SHP77 treated with DMSO at 0.1 percent for 48 hours (cell line): ENCODE measurements at places on chromosomes 16 and 17.

GRCh38 chr17:68152161-68152571, 95.7 kb upstream of the AMZ2 start:
- DNase-seq: no peak

DNA sequence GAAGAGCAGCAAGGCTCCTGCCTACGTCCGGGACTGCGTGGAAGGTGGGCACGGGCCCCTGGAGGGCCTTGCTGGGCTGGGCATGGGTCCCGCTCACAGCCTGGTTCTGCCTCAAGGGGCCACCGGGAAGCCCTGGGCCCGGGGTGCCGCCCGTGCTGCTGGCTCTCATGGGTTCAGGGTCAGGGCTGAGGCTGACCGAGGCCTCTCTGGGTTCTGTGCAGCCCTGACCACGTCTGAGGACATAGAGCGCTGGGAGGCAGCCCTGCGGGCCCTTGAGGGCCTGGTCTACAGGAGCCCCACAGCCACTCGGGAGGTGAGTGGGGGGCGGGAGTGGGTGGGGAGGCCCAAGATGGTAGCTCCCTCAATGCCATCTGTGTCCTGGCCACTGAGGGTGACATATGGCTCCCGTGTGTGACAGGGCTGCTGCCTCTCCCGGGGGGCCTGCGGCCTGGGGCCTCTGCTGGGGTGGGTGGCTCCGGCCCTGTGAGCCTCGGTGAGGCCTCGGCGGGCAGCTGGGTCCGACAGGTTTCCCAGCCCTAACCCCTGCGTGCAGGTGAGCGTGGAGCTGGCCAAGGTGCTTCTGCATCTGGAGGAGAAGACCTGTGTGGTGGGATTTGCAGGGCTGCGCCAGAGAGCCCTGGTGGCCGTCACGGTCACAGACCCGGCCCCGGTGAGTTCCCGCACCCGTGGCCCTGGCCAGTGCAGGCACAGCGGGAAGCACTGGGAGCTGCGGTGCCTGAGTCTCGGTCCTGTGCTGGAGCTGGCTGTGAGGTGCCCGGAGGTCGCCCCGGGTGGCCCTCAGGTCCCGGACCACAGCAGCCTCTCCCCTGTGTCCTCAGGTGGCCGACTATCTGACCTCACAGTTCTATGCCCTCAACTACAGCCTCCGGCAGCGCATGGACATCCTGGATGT, 9.2 kb downstream of the TELO2 start:
- DNase-seq: no peak

DNA sequence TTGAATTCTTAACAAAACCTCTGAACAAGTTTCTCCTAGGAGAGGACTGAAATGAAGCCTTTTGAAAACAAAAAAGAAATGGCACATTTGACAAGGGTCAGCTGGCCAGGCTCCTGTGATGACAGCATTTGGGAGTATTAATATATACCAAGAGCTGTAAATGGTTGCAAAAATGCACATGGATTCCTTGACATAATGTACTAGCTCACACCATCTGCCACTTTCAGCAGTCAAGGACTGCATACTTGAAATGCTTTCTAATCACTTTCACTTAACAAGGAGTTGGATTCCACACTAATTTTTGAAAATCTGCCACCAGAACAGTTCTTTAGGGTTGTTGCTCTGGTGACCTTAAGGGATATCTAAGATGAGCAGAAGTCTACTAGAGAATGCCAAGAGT, 236.7 kb upstream of the TOX3 start:
- DNase-seq: no peak

- peak; percentile 66 for DNase-seq
Observed at GRCh38 chr17:50931144-50931908, 65.2 kb upstream of the TOB1 start.

GRCh38 chr17:34613064-34614019, 34.0 kb downstream of the TMEM132E start:
- no peak for DNase-seq

- no peak for DNase-seq
Observed at GRCh38 chr17:75626496-75627038, 6.7 kb upstream of the SMIM5 start.

GRCh38 chr17:16048811-16049449, 49.3 kb downstream of the TTC19 start:
- no peak for DNase-seq

DNA sequence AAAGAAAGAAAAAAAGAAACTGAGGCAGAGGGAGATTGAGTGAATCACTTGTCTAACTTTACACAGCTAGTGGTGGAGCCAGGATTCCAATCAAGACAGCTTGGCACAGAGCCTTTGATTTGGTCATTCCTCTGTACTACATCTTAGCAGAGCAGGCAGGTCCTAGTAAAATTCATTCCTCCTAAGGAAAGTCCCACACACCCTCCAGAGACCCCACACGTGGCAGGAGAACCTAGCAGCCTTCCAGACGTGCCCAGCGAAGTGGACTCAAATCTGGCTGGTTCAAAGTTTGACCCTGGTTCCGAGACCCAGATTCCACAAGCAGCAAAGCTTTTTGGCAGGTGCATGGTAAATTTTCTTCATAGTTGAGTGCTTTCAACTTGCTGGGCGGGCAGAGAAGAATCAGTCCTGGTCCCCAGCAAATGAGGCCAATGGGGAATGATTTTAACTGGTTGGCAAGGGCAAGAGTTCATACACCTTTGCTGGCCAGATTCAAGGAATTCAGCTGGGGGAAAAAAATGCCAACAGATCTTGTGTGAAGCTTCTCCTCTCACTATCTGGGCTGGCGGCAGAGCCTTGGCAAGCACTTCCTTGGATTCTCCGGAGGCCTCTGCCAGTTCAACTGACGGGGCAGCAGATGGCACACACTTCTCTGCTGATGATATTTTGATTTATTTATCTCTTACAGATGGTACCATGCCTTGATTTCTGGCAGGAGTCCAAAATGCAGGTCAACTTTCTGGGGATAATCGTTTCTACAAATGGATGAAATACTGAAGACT, 82.4 kb downstream of the GSG1L start:
- no peak for DNase-seq

- no peak for DNase-seq
Observed at GRCh38 chr17:13209081-13209480, 191.3 kb upstream of the ELAC2 start.

DNA sequence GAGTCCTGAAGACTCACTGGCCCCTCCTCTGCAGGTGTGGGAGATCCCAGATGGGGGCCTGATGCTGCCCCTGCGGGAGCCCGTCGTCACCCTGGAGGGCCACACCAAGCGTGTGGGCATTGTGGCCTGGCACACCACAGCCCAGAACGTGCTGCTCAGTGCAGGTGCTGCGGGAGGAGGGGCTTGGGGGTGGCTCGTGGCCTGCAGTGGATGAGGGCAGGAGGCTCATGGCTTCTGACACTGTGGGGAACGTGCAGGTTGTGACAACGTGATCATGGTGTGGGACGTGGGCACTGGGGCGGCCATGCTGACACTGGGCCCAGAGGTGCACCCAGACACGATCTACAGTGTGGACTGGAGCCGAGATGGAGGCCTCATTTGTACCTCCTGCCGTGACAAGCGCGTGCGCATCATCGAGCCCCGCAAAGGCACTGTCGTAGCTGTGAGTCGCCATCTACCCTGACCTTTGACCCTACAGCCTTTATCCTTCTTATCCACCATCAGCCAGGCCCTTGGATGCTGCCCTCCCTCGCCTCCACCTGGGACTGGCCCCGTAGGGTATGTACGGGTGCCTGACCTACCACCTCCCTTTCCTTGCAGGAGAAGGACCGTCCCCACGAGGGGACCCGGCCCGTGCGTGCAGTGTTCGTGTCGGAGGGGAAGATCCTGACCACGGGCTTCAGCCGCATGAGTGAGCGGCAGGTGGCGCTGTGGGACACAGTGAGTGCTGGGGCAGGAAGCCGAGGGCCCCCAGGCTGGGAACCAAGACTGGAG, 3.6 kb downstream of the CORO1A start:
- DNase-seq: no peak

DNA sequence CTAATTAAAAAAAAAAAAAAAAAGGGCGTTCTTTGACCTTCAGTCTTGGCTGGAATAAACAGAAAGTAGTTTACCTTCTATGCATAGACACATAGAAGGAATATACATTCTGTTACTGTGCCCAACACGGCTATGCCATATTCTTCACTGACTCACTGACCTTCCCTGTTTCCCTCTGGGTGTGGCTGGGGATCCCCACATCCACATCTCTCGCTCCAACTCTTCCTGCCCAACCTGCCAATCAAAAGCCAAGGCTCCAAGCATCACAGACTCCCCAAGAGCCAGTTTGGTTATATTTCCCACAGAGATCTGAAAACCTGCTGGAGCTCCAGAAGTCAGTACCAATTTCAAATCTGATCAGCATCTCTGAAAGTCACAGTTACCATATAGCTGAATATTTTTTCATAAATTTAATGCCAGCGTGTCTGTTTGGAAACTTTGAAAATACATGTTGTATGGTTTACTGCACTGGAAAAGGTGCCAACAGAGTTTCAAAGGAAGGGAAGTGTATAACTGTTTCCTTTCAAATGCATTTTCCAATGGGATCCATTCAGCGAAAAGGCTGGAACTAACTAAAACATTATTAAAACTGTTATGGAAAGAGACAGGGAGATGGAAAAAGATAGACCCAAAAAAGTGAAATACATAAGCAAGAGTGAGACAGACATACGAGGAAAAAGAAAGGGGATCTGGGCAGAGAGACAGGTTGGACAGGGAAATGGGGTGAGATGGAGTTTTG, 91.8 kb downstream of the SMG6 start:
- DNase-seq: no peak

DNA sequence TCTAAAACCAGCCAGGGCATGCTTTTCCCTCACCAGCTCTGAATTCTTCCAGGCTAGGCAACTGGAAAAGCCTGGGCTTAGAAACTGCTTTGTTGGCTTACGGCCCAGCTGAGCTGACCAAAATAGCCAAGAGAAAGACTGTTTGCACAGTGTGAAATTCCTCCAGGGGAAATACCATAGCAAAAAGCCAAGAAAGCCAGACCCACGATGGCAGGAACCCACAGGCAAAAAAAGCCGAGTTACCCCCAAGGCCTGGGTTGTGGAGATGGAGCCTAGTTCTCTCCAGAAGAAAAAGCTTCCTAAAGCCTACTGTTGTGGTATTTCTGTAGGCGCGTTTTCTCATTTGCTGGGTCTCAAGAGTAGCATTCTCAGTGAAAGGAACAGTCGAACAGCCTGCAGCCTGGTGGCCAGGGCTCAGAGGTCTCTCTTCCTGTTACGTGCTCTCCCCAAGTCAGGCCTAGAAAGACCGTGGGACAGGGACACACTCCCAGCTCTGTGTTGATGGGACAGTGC, 9.2 kb downstream of the SP2 start:
- DNase-seq: no peak

- DNase-seq: no peak
Observed at GRCh38 chr16:10130538-10130937, 51.7 kb downstream of the GRIN2A start.

GRCh38 chr17:32335046-32335445, 6.9 kb downstream of the C17orf75 start:
- no peak for DNase-seq

DNA sequence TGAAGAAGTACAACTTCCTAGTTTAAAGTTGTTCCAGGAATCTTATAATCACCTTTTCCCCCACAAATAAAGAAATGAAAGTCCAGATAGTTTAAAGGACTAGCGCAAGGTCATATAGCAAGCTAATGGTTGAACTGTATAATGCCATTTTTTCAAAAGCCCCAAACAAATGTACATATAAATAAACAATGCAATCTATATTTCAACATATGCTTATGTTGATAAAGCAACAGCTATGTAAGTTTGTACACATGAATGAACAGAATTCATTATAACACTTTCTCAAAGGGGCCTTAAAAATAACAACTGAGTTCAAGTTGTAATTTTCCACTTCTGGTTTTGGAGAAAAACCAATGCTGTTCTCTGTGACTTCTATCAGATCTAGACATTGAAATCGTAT, 1628.6 kb downstream of the CDH8 start:
- no peak for DNase-seq
